ENCODE measurements at places on chromosomes 5 and 9.

- no peak for DNase-seq
Measured at GRCh38 chr5:8234179-8234770, 365.3 kb downstream of the MTRR start.

- DNase-seq, result peak; percentile 52
Measured at GRCh38 chr9:37415011-37415719, 7.3 kb upstream of the GRHPR start.

DNA sequence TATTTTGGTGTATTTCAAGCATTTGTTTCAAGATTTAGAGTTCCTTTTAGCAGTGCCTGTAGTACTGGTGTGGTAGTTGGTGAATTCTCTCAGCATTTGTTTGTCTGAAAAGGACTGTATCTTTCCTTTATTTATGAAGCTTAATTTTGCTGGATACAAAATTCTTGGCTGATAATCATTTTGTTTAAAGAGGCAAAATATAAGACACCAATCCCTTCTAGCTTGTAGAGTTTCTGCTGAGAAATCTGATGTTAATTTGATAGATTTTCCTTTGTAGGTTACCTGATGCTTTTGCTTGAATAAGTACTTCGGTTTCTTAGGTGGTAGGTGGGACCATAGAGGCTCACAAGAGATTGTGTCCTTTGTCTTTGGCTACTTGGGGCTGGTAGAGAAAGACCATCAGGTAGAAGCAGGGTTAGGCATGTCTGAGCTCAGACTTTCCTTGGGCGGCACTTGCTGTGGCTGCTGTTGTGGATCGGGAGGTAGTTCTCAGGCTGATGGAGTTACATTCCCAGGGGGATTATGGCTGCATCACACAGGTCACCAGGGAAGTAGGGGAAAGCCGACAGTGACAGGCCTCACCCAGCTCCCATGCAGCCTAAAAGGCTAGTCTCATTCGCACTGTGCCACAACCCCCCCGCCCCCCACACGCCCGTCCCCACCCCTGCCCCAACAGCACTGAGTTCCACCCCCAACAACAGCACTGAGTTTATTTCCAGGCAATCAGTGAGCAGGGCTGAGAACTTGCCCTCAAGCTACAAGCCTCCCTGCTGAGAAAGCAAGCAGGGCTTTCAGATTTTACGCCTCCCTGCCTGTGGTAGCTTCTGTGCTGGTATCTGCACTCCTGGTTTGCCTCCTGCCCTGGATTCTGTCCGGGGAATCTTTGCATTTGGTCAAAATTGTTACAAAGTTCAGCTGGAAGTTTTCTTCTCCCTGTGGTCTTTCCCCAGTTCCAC is 127.1 kb upstream of the GLRA1 start:
- no peak for DNase-seq

DNA sequence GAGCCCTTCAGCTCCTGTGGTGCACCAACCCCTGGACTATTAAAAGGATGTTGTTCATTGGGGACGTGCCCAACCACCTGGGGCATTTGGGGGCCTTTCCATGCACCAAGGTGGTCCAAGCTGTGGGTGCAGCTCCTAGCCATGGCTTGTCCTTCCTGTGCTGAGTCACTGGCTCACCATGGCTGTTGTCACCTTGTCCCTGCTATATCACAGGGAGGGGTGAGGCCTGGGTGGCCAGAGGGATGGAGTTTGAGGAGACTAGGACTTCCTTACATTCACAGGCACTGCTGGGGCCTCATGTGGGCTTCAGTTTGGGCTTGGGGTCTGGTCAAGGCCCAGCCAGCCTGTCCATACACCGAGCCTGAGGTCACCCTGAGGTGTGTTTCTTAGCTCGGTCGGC is 45.5 kb downstream of the PHF2 start:
- no peak for DNase-seq

DNA sequence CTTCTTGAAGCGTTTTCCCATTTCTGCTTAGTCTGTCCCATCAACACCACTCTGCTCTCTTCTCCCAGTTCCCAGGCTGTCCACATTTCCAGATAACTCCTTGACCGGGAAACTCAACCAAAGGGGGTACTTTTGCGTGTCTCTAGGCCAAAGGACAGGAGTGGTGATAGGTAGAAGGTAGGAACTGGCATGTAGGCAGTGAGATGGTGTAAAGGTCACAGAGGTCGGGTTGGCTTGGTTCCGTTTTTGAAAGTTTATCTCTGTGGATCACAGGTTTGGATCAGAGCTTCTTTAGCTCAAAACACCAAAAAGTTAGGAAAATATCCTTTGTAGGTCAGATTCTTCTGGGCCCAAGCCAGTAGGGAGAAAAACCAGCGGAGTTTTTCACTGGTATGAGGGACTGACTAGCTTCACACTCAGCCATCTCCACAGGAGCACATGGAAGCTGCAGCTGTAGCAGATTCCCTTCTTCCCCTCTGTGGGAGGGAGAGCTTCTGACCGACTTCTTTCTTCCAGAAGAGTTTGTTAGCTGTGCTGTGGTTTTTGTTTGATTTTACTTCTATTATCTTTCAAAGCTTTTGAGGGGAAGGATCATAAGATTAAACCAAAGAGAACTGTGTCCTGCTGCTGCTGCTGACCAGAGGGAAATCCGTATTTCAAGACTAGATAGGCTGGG is 98.4 kb upstream of the DMRT1 start:
- DNase-seq, result no peak

DNA sequence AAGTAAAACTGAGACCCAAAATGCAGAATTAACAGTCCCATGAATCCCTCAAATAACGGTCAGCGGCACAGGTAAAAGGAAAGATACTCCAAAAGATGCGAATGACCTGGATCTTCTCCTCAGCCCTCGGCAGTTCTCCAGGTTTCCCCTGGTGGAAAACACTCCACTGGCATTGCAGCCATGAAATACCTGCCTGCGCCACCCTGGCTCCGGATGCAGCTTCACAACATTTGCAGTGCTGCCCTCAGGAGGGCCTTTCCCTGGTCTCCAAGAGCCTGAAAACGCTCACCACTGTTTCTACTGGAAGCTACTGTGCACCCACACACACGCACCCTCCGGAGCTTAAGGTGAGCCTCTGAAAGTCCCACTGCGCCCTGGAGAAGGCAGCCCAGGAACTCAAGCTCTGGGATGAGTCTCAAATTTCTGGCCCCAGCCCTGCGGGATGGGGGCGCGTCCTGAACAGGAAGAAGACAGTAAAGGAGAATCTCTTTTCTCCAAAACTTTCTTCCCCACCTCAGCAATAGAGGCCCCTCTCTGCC is 612 bp downstream of the UGT3A2 start:
- DNase-seq, result no peak

- no peak for DNase-seq
Measured at GRCh38 chr5:89397096-89397495, 514.1 kb upstream of the MEF2C start.

- no peak for DNase-seq
Measured at GRCh38 chr5:60977956-60978737, 33.1 kb downstream of the NDUFAF2 start.

DNA sequence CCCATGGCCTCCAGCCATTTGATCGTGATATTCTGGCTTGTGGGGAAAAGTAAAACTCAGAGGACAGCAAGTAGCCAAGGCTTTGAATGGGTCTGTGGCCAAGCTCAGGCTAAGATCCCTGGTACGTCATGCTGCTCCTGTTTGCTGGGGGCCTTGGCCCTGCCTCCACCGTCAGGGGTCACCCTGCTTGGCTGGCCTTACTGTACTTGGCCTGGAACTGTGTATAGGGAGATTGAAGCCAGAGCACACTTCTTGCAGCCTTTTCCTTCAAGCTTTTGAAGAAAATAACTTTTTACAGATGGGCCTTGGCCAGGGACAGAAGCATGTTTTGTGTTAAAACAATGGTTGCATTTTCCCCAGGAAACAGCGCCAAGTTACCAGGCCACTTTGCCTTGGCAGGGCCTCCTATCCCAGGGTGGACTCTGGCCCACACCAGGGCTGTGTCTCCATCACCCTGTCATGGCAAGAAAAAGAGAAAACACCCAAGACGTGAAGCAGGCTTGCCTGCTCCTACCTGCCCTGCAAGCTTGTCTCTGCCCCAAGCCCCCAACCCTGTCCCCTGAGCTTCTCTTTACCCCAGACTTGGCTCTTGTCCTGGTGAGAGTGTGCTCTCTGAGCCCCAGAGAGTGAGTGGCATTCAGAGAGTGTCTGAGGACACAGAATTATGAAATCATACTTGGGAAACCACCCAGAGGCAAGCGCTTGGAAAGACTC is 286.9 kb downstream of the GADD45G start:
- DNase-seq, result no peak

DNA sequence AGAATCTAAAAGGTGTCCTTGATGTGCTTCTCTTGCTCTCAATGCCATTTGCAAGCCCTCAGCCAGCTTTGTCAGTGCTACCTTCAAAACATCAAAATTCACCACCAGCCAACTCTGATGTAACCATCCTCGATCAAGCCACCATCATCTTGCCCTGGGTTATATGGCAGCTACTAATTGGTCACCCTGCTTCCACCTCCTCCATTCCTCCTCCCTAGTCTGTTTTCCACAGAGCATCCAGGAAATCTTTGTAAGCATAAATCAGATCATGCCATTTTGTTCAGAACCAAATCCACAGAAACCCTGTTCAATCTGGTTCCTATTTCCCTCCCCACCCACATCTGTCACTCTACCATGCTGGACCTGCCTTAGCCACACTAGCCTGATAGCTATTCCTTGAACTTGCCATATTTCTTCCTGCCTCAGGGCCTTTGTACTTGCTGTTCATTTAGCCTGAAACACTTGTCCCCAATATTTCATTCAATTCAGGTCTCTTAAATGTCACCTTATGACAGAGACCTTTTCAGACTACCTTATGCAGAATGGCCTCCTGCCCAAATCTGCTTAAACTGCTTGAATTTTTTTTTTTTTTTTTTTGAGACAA is 1.9 kb upstream of the B4GALT1 start:
- no peak for DNase-seq

DNA sequence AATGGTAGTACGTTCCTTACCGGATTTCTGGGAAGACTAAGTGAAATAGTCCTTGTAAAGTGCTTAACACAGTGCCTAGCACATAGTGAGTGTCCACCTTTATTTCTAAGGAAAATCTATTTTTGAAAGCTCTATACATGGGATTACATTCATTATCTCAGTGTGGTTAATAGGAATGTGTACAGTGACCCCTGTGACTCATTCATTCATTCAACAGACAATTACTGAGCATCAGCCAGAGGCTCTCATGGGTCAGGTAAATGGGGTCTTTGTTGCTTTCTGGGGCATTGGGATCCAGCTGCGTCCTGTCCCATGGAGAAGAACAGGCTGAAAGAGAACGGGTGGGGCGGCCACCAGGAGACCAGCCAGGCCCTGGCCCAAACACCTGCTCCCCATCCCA is 226.2 kb upstream of the TBC1D2 start:
- no peak for DNase-seq

DNA sequence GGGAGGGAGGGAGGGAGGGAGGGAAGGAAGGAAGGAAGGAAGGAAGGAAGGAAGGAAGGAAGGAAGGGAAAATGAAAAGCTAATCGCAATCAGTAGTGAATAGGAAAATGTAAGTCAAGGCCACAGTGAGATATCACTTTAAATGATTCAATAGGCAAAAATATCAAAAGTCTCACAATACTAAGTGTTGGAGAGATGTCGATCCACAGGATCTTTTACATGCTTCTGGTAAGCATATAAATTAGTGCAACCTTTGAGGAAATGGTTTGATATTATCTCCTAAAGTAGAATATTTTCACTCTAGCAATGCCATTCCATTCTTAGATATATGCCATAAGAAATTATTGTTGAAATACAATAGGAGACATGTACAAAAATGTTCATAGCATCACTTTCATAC is 58.4 kb downstream of the FRMD3 start:
- DNase-seq, result no peak

DNA sequence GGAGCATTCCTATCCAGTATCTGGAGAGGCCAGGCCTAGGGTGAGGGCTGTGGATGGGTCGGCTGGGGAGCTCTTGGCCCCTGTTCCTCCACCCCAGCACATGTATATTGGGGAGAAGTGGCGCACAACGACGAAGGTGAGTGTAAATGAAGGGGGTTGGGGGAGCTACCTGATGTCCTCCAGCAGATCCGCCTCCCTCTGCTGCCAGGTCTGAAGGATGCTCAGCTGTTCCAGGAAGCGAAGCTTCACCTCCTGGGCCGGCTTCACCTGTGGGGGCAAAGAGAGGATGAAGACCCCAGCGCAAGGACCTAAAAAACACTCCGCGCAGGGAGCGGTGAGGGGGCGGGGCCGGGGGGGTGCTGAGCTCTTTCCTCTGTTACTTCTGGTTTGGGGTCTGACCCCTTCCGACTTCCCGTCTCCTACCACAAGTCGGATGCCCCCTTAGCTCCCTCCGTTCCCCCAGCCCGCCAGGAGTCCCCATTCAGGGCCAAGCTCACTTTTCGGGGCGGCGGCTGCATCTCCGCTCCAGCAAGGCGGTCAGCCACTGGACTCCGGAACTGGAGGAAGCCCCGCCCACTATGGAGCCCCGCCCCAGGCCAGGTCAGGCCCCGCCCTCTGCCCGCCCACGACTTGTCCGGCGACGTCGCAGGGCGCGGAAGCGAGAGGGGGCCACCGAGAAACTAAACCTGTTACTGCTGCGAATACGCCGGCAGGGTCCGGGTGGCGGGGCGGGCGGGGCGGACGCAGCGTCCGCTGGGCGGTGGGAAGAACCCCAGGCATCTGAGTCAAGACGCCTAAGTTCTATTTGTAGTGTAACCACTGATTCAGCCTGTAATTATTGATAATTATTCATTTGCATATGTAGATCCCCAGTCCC is at the start of gene FCHSD1:
FCHSD1 (minus strand) TSS at position 568 of the 877 bp plus-strand sequence; CDS start at position 518, 50 bp downstream.
- DNase-seq, result peak; percentile 71

GRCh38 chr5:179319123-179319522 is 26.1 kb downstream of the ADAMTS2 start:
- DNase-seq, result no peak

GRCh38 chr5:146513462-146513861 is 2.5 kb downstream of the GPR151 start:
- DNase-seq, result no peak

- no peak for DNase-seq
Measured at GRCh38 chr9:104927216-104927911, 591 bp downstream of the ABCA1 start.

GRCh38 chr5:66169534-66169933 is 25.4 kb downstream of the SREK1 start:
- no peak for DNase-seq

GRCh38 chr9:23829580-23830475 is 3.8 kb upstream of the ELAVL2 start:
- no peak for DNase-seq

DNA sequence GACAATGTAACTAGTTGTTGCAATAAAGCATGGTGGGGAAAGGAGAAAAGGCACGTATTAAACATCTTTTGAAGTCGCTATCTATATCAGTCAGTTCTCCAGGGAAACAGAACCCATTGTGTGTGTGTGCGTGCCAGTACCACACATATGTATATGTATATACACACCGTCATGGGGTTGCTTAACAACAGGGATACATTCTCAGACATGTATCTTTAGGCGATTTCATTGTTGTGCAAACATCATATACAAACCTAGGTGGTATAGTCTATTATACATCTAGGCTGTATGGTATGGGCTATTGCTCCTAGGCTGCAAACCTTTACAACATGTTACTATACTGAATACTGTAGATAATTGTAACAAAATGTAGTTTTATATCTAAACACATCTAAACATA is 2.3 kb downstream of the CDKN2B-AS1 start:
- DNase-seq, result no peak
